ENCODE measurements at places on chromosomes 3 and 15.

- no peak for DNase-seq
Measured at GRCh38 chr3:172840913-172841312, 90.4 kb downstream of the ECT2 start.

GRCh38 chr3:133269393-133269792, 130.5 kb upstream of the BFSP2 start:
- no peak for DNase-seq

GRCh38 chr15:65738649-65739048, 53.4 kb downstream of the DENND4A start:
- DNase-seq: no peak

DNA sequence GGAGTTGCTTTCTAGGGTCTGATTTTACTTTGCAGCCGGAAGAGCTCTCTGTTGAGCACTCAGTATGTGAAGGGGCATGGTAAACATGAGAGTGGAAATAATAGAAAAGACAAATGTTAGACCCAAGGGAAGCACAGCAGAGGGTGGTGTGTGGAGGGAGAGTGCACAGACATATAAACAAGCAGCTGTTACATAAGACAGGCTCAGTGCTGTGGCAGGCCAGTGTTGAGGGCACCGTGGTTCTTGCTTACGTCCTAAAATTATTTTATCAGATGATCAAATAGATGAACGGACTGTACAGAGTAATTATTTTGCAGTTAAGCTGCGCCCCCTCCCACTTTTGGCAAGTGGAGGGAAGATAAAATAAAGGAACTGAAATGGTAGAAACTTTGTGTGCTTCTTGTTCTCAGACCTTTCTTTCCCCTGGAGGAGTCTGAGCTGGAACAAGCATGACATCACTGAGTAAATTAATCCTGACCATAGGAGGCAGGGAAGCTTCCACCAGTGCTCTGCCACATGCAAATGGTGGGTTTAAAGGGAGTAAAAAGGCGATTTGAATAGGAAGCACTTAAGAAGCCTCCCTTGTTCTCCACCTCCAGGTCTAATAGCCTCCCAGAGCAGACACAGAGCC, 205.6 kb downstream of the IL20RB start:
- no peak for DNase-seq

- peak; percentile 66 for DNase-seq
Measured at GRCh38 chr3:123028233-123028828, 768 bp upstream of the SEMA5B start.

- no peak for DNase-seq
Measured at GRCh38 chr3:170701696-170702678, 116.1 kb upstream of the SLC7A14 start.

DNA sequence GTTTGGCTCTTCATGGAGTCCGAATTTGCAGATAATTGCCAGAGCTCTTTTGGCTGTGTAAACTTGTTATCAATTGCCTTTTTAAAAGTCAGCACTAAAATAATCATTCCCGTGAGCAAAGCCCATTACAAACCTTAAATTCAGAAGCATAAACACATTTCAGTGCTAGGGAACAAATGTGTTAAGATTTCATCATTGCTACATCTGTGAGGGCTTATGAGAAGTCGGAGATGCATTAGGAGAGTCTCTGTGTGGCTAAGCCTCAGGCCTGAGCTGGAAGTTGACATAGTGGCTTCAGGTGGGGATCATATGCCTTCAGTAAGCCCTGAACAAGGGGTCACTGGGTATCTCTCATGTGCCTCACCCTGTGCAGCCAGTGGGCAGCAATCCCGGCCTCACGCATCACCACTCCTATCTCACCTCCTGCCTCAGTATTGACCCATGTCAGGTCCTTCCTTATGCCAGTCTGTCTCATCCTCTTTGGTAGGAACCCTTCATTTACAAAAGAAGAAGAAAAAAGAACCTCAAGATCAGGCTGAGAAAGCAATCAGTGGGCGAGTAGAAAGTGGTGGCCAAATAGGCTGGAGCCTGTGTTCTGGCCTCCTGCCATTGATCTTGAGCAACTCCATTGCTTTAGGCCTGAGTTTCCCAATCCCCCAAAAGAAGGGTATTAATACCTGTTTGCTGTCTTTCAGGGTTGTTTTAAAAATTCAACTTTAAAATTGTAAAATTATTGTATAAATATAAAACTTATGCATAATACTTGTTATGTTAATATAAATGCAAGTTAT, 233.5 kb downstream of the IL20RB start:
- DNase-seq: no peak

DNA sequence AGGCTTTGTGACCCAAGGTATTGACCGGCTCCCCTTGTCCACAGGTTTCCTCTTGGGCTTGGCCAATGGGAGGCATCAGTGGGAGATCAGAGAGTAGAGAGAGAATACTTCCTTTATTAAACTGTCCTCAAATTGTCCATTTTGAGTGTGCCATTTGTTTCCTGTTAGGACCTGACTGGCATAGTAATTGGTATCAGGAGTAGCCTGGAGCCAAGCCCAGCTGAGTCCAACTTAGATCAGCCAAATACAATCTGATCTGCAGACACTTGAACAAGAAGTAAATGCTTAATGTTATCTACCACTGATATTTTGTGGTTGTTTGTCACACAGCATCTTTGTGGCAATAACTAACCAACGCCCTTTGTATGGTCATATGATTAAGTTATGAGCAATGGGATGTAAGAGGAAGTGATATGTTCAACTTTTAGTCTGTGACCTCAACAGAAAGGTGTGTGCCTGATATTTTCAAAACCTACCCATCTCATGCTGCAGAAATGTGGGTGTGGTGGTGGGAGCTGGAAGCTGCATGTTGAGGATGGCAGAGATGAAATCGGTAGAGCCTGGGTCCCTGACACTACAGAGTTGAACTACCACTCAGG, 13.3 kb downstream of the MYD88 start:
- DNase-seq: no peak

GRCh38 chr3:66097647-66098046, 58.9 kb upstream of the MAGI1 start:
- DNase-seq: no peak

GRCh38 chr3:20258371-20258770, 72.4 kb upstream of the SGO1 start:
- DNase-seq: no peak

GRCh38 chr15:41940441-41940857, 31.9 kb downstream of the EHD4 start:
- DNase-seq: no peak

DNA sequence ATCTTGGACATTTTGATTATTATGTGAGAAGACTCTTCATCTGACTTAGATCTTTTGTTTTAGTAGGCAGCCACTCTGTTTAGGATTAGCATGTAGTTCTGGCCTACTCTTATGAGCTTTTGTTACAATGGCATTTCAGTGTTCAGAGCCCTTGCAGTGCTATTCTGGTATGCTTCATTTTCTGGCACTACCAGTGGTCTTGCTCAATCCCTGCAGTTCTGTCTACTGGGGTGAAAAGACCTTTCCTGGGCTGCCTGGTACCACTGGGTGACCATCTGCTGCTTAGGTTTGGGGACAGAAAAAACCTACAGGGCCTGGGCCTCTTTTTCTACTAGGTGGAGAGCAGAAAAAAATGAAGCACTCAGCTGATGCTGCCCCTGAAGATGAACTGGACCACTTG, 42.5 kb downstream of the IL16 start:
- DNase-seq: no peak

GRCh38 chr3:136818769-136819391, at the start of gene SLC35G2:
SLC35G2 (plus strand) TSS chr3:136819126; CDS start chr3:136854461, 35,335 bp downstream.
- DNase-seq: no peak

DNA sequence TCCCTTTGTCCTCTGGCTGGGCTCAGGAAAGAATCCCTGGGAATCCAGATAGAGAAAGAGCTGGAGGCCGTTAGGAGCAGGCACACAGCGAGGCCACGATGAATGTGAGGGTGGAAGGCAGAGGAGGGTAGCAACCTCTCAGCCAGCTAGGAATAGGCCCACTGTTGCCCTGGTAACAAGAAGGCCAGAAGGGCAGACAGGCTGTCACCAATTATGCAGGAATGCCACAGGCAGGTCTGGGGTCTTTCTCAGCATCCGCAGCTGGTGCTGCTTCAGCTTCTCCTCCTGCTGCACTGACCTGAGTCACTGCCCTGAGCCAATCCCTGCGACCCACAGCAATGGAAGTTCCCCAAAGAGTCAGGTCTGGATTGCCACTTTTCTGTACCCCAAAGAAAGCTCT, 62.8 kb upstream of the C3orf80 start:
- no peak for DNase-seq

GRCh38 chr15:80785811-80786354, 6.7 kb downstream of the CEMIP start:
- no peak for DNase-seq

- DNase-seq: no peak
Measured at GRCh38 chr15:82643992-82644391, 3.2 kb downstream of the CPEB1 start.

DNA sequence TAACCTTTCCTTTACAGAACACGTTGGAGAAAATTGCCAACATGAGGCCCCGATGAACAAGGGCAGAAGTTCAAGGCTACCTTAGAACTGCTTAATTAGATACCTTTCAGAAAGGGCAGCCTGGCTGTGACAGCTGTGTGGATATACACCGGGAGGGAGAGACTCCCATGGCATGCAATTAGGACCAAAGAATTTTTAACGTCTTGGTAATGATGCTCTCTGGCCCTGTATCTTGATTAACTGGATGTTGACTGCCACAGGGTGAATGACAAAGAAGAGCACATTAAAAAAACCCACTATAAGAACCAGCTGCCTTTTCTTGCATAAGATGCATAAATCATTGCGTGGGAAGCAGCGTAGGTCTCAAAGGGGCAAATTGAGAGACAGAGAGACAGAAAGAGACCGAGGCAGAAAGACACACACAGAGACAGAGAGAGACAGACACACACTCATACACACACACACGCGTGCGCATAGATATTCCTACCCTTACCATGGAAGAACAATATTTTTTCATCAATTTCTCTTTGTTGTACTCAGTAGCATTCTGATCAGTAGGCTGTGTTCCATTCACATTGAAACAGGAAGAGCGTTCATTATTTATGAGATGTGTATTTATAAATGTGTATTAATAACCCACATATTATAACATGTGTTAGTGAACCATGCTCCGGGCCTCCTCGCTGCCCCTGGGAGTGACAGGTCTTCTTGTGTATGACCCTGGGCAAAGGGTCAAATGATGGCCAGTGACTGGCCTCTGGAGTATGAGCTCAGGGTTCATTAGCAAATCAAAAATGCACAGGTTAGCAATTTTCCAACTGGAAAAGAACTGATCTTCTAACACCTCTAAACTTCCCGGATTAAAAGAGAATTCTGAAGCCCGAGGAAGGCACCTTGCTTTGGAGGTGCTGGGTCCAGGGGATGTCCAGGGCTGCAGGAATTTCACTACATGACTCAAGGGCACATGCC, 118.8 kb downstream of the NSMCE3 start:
- no peak for DNase-seq

- no peak for DNase-seq
Measured at GRCh38 chr3:177357352-177358090, 160.2 kb upstream of the TBL1XR1 start.

- no peak for DNase-seq
Measured at GRCh38 chr3:29339016-29339833, 58.4 kb downstream of the RBMS3 start.

- no peak for DNase-seq
Measured at GRCh38 chr15:55589287-55589686, 1.1 kb upstream of the PYGO1 start.

DNA sequence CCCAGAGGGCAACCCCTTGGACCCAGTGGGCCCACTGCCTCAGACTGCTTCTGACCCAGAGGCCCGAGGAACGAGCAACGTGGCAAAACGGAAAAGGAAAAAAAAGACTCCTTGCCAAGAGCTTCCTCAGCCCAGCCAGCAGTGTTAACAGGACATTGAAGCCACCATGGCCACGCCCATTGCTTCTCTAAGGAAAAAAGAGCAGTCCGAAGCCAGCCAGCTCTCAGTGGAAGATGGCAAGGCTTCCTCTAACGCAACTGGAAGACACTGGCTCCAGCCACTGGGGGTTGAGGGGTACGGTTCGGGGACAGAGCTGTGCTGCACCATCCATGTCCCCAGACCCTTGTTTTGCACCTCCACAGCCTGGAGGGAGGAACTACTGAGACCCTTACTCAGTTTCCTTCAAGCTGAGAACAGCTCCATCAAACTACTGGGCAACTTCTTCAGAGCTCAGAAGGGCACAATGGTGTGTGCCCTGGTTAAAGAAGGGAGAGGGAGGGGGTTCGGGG, 10.7 kb downstream of the BMF start:
- DNase-seq: no peak

DNA sequence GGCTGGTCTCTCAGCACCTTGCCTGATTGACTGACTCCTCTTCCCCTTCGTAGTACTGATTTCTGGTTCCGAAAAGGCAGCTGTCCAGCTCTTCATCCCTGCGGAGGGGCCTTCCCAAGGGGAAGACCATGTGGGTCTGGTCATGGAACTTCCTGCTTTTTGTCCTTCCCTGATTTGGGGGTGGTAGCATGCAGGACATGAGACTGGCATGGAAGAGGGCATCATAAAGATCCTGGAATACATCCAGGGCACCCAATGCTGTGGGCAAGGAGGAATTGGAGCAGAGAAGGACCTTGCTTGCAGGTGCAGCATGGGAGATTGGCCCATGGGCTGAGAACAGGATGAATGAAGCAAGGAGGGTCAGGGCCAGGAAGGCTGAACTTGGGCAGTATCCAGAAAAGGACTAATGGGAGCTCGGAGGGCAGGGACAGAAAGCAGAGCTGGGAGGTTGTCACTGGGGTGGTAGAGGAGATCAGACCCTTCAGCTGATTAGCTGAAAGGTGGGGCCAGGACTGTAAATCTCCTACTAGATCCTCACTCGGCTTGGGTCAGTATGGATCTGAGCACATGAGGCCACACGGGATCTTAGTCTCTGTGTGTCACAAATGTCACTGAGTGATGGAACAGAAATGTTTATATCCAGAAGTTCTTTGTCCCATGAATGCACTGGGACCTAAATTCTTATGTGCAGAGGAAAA, 59.5 kb downstream of the AMOTL2 start:
- no peak for DNase-seq

DNA sequence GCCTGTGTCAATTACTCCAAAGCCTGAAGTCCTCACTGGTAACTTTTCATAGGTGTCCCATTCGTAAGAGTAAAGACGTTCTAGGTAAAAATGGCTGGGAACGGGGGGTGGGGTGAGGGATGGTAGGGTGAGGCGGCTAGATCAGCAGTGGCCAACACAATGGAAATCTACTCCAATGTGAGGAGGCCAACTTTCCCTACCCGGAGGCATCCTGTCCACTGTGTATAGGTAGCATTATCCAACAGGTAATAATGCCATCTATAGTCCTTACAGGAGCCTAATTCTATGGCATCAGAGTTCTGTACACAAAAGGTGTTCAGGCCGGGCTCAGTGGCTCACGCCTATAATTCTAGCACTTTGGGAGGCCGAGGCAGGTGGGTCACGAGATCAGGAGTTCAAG, 29.1 kb downstream of the HDC start:
- DNase-seq: no peak

- no peak for DNase-seq
Measured at GRCh38 chr15:49589030-49589429, 31.6 kb downstream of the FAM227B start.

DNA sequence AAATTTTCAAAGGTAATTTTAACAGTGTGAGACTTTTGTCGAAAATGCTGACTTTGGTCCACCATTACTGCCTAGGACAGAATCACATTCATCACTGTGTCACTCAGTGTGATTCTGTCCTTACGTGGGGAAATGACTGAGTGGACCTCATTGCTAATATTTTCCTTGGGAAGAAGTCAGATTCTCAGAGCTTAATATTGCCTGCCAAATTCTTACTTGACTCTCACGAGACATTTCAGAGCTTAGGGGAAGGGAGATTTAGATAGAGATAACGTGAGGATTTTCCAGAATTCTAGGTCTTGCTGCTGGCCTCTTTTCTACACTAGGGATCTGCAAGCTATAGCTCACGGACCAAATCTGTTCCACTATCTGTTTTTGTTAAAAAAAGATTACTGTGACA, 270.4 kb downstream of the SUCLG2 start:
- DNase-seq: no peak
